ENCODE measurements at places on chromosomes 13 and 19.
A peak's percentile ranks its signal among the peaks of the same experiment; 100 is the strongest.

- no peak for DNase-seq
Observed at GRCh38 chr13:25778808-25779305, 273.0 kb downstream of the SHISA2 start.

- DNase-seq: peak; percentile 62
Observed at GRCh38 chr13:80338781-80339562, 2.0 kb downstream of the SPRY2 start.

- no peak for DNase-seq
Observed at GRCh38 chr19:34256835-34257558, 2.6 kb downstream of the GARRE1 start.

- no peak for DNase-seq
Observed at GRCh38 chr13:30499338-30499737, 33.6 kb upstream of the HMGB1 start.

GRCh38 chr13:86403181-86403580, 604.0 kb upstream of the SLITRK6 start:
- DNase-seq: no peak

- no peak for DNase-seq
Observed at GRCh38 chr13:112895521-112896465, 73.2 kb upstream of the MCF2L start.

GRCh38 chr13:101594936-101595335, 142.5 kb downstream of the ITGBL1 start:
- no peak for DNase-seq

DNA sequence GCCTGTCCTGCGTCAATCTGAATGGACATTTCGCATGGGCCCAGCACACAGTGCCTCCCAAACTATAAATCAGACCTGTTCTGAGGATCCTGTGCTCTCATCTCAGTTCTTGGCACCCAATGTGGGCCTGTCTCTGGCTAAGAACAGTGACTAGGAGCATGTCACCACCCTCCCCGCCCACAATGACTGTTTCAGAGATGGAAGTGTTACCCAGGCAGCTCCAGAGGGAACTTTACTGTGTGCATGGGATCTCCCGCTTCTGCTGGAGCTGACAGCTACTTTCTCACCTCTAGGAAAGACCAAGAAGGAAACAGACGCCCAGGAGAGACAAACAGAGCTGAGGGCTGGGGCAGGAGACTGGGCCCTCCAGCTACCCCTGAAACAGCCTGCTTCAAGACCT, 45.0 kb downstream of the KCTD15 start:
- peak; percentile 17 for DNase-seq

- DNase-seq: no peak
Observed at GRCh38 chr13:47175172-47175866, 278.5 kb upstream of the HTR2A start.

GRCh38 chr13:44298314-44298713, 75.3 kb upstream of the SERP2 start:
- no peak for DNase-seq

GRCh38 chr13:103876571-103876970, 810.4 kb upstream of the SLC10A2 start:
- DNase-seq: no peak

GRCh38 chr13:110268061-110268460, 38.9 kb downstream of the COL4A1 start:
- no peak for DNase-seq

GRCh38 chr13:44649104-44649428, 72.9 kb upstream of the TSC22D1 start:
- DNase-seq: no peak

GRCh38 chr13:111906306-111906705, 160.6 kb upstream of the SOX1 start:
- DNase-seq: no peak

DNA sequence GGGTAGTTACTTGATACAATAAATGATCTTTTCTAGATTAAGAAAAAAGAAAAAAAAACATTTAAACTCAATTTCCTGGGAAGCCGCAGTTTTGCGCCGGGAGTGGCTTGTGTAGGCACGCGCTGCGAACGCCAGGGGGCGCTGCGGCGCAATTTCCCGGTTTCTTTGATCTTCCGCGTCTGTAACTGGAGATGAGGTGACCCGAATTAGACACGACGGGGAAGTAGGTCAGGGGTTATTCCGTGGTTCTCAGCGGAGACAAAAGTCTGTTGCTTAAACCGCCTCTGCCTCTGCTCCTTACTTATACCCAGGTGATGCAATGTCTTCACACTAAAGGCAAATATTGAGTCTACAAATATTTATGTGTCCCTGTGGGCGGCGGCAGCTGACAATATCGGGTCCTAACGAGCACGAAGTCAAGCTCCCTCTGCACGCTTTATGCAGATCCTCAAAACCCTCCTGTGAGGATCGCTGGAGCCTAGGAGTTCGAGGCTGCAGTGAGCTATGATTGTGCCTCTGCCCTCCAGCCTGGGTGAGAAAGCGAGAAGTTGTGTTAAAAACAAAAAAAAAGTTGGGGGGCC, 15.2 kb downstream of the STXBP2 start:
- peak; percentile 74 for DNase-seq

DNA sequence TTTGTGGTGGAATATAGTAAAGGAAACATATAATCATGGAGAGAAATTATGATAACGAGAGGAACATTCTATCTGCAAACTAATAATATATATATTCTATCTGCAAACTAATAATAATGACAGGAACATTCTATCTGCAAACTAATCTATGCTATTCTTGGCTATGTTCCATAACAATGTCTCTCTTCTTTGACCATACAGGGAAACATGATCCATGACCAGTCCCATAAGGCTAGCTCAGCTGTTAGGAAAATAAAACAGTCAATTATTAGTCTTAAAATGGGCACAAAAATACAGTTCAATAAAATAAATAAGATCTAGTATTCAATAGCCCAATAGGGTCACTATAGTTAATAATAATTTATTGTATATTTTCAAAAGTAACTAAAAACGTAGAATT, 707.8 kb upstream of the PCDH20 start:
- no peak for DNase-seq

GRCh38 chr19:20080656-20081055, 2.9 kb downstream of the ZNF90 start:
- DNase-seq: no peak

- no peak for DNase-seq
Observed at GRCh38 chr13:94712287-94712811, at the start of gene SOX21. TSS of gene SOX21 (minus strand) at chr13:94712545. CDS start at chr13:94712049, 496 bp downstream.

DNA sequence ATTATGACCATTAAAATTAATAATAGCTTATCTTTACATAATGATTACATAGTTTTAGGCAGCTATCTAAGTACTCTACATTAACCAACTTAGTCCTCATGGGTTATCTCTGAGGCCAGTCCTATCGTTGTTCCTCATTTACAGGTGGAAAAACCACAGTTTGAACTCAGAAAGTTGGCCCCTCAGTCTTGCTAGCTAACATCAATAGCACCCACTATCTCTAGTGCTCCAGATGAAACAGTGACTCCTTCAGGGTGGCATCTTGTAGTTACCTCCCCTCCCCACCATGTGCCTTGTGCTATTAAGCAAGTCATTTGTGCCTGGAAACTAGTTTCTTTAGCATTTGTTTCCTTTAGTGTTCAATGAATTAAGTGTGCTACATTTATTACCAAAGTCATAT, 1086.7 kb downstream of the EFNB2 start:
- DNase-seq: no peak

GRCh38 chr13:47268270-47268669, 371.4 kb upstream of the HTR2A start:
- no peak for DNase-seq

GRCh38 chr13:29921542-29921941, 71.1 kb upstream of the UBL3 start:
- DNase-seq: no peak

GRCh38 chr19:36086326-36086725, 24.6 kb upstream of the OVOL3 start:
- DNase-seq: no peak

- no peak for DNase-seq
Observed at GRCh38 chr13:106381091-106381490, 154.4 kb downstream of the EFNB2 start.

- no peak for DNase-seq
Observed at GRCh38 chr13:114068656-114069318, 63.6 kb downstream of the RASA3 start.

DNA sequence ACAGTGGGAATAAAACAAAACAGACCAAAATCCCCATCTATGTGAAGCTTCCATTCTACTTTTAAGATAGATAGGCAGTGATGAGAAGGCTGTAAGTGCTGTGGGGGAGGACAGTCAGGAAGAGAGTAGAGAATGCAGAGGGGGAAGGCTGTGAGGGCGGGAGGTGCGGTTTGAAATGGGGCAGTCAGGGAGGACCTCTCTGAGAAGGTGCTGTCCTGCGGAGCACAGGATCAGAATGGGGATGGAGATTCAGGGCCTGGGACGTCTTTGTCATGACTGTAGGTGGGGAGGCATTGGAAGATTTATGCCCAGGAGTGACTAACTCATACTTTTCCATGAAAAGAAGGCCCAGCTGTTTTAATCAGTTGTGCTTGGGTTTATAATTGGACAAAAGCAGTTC, 3.9 kb upstream of the GPR183 start:
- DNase-seq: no peak

- DNase-seq: peak; percentile 85
Observed at GRCh38 chr19:33778089-33778791, 18.4 kb upstream of the KCTD15 start.

- no peak for DNase-seq
Observed at GRCh38 chr19:28710278-28710677, 502.7 kb downstream of the UQCRFS1 start.

GRCh38 chr13:51501592-51502152, 48.8 kb upstream of the INTS6 start:
- no peak for DNase-seq

- DNase-seq: no peak
Observed at GRCh38 chr13:113887700-113888201, 23.9 kb upstream of the GAS6 start.

- DNase-seq: no peak
Observed at GRCh38 chr13:72258340-72258981, 391.5 kb upstream of the DACH1 start.

DNA sequence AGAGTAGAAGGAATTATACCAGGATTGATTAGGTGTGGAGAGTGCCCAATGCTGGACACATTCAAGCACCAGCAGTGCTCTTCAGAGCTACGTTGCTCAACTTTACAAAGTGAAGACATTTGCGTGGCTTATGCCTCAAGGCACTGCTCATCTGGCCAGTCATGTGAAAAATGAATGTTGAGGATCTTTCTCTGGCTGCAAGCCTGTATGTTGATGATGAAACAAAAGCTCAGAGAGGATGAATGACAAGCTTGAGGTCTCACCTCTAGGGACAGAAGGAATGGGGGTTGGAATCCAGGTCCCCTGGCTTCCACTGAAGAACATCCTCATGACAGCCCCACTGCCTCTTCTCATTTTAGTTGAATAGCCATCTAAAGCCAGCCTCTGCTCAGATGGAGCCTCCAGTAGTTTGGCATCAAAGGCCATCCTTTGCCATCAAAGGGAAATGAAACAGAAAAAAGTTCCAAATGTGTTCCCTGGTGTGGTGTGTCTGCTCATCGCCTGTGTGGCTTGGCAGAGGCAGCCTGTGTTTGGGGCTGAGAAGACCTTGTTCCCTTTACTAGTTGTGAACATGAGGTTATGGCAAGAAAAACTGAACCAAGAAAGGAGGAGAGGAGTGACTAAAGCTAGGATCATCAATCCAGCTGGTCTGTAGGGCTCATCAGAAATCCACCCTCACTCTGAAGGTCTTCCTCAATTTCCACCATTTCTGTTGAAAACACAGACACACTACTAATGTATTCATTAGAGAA, 114.0 kb upstream of the KL start:
- DNase-seq: no peak

DNA sequence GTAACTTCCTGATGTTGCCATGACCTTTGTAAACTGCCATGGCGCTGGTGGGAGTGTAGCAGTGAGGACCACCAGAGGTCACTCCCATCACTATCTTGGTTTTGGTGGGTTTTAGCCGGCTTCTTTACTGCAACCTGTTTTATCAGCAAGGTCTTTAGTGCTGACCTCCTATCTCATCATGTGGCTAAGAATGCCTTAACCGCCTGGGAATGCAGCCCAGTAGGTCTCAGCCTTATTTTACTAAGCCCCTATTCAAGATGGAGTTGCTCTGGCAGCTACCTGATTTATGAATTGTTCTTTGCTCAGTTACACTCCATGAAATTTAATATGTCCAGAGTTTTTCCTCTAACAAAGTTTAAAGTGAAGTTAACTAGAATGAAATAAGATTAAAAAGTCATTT, 4.6 kb upstream of the EPS15L1 start:
- no peak for DNase-seq

- DNase-seq: no peak
Observed at GRCh38 chr13:71255633-71256032, 611.4 kb downstream of the DACH1 start.

- no peak for DNase-seq
Observed at GRCh38 chr19:42003506-42004294, 9.7 kb upstream of the ATP1A3 start.

- no peak for DNase-seq
Observed at GRCh38 chr19:57269515-57270250, 10.6 kb upstream of the ZNF460 start.

- DNase-seq: no peak
Observed at GRCh38 chr19:9445037-9445436, 9.7 kb upstream of the ZNF266 start.

DNA sequence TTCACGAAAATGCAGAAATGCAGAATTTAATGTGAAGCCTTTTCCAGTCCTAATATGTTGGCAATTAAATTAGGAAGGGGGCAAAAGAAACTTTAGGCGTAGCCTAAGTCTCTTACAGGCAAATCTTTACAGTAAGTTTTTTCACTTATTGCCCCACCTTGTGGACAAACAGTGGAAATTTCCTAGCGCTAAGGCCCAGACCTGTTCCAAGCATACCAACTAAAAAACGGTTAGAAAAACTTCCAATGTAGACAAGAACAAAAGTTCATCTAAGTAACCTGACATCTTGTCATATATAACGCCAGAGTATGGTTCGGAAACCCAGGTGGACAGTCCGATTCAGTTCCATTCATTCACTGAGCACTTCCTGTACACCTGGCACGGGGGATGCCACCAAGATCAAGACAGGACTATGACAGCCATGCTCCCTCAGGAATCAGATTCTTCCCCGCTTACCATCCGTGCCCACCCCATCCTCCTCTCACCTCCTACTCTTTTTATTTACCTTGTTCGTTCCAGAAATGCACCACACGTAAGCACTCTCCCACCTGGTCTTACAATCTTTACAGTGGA, 4.9 kb downstream of the ZAR1L start:
- DNase-seq: no peak

DNA sequence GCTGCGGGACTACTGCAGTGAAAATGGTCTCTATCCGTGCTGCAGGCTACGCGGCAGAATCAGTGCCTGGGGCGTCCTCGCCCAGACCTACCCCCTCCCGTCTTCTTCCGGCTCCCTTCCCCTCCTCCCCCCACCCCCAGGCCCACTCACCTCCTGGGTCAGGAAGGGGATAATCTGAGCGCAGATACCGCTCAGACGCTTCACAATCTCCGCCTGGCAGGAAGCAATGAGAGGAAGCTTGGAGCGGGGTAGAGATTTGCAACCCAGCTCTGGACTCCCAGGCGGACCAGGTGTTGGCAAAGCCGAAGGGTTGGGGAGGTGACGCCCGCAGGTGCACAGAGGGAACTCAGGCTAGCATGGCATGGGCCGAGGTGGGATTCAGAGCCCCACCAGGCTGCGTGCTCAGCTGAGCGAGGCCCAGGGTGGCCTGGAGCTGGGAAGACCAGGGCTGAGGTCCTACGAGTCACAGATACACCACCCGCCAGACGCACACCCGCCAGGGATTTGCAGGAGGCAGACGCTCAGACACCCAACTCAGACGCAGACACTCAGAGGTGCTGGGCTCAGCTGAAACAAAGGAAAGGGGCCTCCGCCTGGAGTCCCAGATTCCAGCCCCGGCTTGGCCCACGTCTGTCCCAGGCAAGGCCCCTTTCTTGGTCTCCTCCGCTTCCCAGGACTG, 4.1 kb downstream of the TLE2 start:
- no peak for DNase-seq

Measured in mesothelial cell of epicardium (in vitro differentiated cells).